Forelimb muscle (tissue), 1 donor: ENCODE measurements at places on chromosomes 13 and 19. TPM values are rescaled to one million over a fixed set of nuclear protein-coding genes. Genes with fewer than 3 reads are reported as not detected.

TNFRSF19 gene
- polyA plus RNA-seq = 20.6 TPM

ZNF665 gene
- 3.9 TPM for polyA plus RNA-seq

GRCh38 chr19:3374369-3375112 lies 8.2 kb downstream of the NFIC start:
- no peak for DNase-seq

DNA sequence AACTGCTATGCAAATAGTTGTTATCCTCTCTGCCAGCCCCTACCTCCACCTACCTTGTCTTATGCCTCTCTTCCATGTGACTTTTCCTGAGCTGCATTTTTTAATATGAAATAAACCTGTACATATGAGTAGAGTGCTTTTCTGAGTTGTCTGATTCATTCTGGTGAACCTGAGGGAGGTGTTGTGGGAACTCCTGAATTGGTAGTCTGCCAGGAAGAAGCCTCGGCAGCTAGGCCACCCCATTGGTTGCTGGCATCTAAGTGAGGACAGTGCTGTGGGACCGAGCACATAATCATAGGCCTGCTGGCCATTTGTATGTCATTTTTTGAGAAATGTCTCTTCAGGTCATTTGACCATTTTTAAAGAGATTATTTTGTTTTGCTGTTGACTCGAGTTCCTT lies 1146.8 kb downstream of the UQCRFS1 start:
- DNase-seq = no peak

CCDC194 gene
- not detected for polyA plus RNA-seq

DNA sequence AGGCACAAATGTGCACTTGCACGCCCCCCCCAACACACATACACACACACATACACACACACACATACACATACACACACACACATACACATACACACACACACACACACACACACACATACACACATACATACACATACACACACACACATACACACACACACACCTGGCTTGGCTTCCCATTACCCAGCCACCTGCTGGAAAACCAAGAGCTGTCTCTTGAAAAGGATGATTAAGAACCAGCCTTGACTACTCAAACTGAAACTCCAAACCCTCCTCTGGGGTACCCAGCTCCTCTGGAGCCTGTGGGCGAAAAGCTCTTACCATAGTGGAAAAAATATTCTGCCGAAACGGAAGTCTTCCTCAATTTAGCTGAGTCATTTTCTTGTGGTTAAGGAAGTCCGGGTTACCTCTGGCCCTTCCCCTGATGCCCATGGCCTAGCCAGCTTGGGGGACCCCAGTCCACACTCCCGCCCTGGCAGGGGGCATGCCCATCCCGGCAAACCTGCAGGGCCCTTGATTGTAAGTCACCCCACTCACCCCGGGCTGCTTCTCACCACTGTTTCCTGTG lies 21.9 kb downstream of the CEBPA start:
- DNase-seq = no peak

FBXL12 gene
- polyA plus RNA-seq = 27.2 TPM

DNA sequence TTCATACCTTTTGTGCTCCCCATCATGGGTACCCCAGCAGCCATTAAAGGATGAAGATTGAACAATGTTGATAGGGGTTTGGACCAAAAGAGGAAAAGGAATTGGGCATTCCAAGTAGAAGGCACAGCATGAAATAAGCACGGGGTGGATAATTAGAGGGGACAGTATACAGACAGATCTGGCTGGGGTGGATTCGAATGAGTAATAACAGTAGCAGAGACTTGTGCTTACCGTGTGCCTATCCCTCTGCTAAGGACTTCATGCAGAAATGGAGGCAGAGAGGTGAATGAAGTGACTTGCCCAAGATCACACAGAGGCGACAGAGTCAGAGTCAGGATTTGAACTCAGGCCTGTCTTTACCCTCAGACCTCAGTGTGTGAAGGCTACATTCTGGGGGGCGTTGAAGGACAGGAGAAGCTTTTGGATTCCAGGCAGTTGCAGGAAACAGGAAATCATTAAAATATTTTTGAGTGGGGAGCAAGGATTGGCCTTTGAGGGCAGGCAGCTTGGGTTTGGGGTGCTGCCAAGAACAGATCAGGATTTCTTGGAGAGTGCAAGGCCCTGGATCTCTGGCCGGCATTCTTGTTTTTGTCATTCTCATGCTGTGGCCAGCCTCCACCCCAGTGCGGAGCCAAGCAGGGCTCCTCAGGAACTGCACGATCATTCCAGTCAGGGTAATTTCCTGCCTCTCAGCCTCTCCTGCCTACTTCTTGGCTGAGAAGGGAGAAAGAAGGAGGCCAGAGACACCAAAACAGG lies 18.7 kb downstream of the PAF1 start:
- peak; percentile 67 for DNase-seq

- no peak for DNase-seq
Measured at GRCh38 chr19:16327911-16328823, 3.5 kb downstream of the KLF2 start.

ZNF723 gene
- polyA plus RNA-seq = not detected

DNA sequence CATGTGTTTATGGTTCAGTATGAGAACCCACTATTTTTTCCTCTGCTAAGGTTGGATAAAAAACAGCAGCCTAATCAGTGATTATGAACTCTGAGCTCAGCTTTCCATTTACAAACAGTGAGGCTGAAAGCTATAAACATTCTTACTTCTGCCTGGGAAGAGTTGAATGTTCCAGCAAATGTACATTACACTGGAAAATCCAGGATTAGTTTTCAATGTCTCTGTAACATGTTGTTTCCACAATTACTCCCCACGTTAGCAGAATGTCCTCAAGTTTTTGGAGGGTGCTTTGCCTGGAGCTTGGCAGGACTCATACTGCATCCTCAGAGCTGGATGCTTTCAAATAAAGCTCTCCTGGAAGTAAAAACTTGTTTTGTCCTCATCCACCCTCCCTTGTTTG lies 150.4 kb downstream of the POSTN start:
- peak; percentile 75 for DNase-seq

DNA sequence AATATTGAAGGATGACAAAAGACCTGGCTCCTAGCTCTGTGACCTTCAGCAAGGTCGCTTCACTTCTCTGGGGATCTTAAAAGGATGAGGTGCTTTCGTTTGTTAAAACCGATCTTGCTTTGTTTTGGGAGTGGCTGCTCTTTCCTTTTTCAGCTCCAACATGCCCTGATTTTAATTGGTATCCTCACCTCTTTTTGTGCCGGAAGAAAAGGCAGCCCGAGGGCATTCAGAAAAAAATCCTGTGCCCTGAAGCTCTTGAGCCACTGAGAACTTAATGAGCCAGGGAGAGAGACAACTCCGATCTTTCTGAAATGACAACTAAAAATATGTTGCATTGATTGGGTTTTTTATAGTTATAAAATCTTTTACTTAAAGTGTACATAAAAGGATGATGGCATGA lies 19.4 kb downstream of the CLDN10 start:
- no peak for DNase-seq

DNA sequence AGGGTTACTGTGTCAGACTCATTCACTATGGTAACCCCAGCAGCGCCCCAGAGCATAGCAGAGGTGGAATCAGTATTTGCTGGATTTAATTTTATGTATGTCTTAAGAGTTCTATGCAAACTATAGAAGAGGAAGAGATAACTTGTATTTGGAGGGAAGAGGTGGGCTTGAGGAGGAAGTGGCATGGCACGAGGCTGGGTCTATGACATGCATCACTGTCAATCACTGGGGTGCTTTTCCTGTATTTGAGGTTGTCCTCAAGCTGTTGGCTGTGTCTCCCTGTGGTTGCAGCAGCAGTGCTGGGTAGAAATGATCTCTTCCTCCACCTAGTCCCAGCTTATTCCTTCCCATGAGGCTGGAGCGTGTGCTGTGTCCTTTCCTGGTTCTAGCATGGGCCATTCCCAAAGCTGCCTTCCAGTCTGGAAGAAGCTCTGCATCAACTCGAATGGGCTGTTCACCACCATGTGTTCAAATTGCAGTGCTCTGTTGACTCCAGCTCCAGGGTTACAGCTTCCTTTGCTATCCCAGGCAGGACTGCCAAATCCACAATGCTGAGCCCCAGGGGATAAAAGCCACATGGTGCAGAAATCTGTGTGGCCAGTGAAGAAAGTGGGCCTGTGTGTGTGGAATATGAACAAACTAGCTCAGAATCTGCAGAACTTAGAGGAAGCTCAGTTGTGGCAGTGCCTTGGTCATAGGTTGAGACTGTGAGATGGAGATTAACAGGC lies 73.1 kb upstream of the MTIF3 start:
- no peak for DNase-seq

- no peak for DNase-seq
Measured at GRCh38 chr19:31512181-31512970, 163.1 kb upstream of the TSHZ3 start.

- no peak for DNase-seq
Measured at GRCh38 chr19:39483141-39483540, 2.5 kb downstream of the TIMM50 start.

RGS9BP gene
- 0.20 TPM for polyA plus RNA-seq

- DNase-seq = no peak
Measured at GRCh38 chr13:102187313-102187712, 214.5 kb downstream of the FGF14 start.

HSH2D gene
- polyA plus RNA-seq = 0.30 TPM
